ENCODE measurements at places on chromosomes 5 and 9.

DNA sequence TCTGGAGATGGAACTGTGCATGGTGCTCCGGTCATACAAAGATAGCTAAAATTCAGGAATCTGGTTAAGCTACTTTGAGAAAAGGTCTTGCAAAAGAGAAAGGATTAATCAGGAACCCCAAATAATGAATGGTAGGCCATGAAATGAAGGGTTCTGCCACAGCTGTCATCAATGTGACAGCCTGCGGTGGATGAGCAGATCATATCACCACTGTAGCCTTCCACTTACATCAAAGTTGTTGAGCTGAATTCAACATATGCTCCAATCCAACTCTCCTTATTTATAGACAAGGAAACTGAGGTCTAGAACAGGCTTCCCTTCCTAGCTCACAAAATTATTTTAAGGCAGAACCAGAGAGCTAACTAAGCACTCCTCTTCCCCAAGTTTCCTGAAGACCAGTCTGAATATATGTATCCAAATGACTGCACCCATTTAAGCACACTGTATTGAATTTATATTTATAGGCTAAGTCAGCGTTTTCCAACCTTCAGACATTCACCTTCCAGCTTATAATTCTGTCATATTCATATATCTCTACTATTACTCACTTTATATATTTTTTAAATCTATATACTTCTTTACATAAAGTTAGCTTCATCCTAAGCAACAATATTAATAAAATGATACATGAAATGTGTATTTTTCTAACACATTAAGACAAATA lies 13.9 kb upstream of the PTGER4 start:
- DNase-seq: no peak

DNA sequence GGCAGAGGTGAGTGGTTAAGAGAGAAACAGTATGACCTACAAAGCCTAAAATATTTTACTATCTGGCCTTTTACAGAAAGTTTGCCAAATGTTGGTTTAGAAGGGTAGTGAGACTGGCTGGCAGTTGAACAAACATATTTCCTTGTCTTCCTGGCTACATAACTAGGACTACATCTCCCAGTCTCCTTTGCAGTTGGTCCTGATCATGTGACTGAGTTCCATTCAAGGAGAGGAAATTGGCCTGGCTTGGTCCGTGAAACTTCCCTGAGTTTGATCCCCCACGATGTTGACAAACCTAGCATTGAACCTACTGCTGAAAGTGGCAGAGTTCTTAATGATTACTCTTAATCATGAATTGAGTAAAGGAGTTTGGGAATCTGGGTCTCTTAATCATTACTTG lies 280.8 kb downstream of the SLIT3 start:
- no peak for DNase-seq

DNA sequence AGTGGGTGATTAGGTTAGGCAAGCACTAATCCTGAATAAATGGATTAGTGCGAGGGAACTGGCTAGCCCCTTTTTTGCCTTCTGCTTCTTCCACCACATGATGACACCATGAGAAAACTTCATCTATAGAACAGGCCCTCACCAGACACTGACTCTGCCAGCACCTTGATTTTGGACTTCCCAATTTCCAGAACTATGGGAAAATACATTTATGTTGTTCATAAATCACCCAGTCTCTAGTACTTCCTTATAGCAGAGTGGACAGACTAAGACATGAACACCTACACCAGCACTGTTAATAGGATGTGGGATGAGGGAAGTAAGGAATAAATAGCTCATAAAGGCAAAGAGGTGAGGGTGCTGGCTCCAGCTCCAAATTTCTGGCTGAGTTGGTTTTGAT lies 1.4 kb downstream of the ZNF622 start:
- DNase-seq: no peak

GRCh38 chr5:137462265-137462590 lies 36.9 kb downstream of the SPOCK1 start:
- DNase-seq: no peak

DNA sequence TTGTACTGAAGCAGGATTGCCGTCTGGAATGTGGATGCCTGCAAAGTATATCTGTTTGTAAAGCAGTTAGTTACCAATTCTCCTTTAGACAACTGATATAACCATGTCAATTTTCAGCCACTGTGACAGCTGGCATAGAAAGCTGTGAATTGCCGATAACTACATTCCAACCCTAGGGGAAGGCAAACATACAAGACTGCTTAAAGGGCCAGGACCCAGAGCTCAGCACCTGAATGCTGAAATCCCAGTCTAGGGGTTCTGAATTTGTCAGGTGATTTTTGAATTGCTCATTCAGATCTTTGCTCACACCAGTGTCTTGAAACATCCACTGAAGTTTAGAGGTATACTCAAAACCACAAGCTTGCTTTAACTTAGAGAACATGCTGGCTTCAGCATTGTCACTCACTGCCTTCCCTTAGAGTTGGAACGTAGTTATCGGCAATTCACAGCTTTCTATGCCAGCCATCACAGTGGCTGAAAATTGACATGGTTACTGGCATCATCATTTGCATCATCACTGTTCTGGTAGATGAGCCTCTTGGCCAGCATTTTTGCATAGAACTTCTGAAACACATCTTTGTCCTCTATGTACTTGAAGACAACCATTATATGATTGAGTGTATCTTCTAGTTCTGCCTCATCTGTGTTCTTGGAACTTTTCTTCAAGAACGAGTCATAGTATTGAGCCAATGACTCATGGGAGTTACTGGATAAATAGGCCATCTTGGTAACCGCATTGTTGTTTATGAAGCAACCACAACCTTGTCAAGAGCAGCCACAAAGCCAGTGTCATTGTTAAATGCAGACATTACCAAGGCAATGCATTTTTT lies 82.1 kb downstream of the CCDC192 start:
- DNase-seq: no peak

DNA sequence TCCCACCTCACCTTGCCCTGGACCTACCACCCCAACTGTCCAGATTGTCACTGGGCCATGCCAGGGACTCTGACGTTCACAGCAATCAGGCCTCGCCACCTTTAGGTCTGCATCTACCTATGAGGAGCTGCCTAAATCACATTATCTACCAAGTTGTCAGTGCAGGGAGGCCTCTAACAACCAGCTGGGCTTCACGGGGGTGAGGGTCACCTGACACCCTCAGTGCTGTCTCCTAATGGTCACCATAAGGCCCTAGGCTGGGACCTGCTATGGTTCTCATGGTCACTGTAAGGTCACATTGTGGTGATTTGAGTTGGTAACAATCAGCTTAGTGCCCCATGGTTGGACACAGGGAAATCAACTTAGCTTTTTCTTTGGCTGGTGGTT lies 119.2 kb upstream of the CXCL14 start:
- no peak for DNase-seq

- no peak for DNase-seq
Measured at GRCh38 chr9:131899296-131900228, 159.7 kb upstream of the RAPGEF1 start.

DNA sequence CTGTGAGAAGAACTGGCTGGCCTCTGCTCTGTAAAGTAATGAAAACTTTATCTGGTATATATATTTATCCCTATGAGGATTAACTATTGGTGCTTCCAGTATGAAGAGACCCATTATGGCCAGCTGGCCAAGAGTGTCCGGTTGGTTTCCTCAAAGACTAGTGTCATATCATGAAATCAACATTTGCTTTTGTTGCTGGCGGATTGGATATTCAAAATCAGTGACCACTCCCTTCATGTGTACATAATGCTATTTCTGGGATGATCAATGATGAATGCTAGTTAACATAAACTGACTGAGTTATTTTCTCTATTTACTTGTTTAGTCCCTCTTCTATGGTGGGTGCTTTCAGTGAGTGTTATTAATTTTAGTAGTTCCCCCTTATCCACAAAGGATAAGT lies 60.8 kb upstream of the NUDT12 start:
- no peak for DNase-seq

GRCh38 chr5:132411304-132412013 lies 41.9 kb downstream of the SLC22A5 start:
- no peak for DNase-seq

DNA sequence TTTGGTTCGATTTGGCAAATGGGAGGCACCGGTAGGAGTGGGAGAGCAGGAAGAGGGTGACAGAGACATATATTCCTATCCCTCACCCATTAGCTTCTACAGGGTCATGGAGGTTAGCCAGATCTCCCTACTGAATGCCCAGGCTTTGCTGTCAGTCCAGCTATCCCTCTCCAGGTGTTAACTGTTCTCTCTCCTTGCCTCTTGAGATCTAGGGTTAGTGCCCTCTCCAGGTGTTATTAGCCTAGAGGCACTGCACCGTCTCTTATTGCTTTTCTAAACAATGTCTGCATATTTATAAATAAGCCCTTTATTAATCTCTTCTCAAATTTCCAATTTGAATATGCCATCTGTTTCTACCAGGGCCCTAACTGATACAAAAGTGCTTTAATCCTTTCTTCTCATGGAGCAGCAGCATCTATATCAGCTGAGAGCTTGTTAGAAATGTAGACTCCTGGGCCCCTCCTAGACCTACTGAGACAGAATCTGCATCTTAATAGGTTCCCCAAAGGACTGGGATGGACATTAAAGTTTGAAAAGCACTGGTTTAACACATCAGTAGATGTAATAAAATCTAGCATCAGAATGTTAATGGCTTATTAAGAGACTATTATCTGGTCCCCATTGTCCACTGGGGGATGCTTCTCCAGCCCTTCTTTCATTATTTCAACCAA lies 322.5 kb upstream of the SLC24A2 start:
- no peak for DNase-seq

- no peak for DNase-seq
Measured at GRCh38 chr5:53257806-53258373, 148.3 kb upstream of the MOCS2 start.

DNA sequence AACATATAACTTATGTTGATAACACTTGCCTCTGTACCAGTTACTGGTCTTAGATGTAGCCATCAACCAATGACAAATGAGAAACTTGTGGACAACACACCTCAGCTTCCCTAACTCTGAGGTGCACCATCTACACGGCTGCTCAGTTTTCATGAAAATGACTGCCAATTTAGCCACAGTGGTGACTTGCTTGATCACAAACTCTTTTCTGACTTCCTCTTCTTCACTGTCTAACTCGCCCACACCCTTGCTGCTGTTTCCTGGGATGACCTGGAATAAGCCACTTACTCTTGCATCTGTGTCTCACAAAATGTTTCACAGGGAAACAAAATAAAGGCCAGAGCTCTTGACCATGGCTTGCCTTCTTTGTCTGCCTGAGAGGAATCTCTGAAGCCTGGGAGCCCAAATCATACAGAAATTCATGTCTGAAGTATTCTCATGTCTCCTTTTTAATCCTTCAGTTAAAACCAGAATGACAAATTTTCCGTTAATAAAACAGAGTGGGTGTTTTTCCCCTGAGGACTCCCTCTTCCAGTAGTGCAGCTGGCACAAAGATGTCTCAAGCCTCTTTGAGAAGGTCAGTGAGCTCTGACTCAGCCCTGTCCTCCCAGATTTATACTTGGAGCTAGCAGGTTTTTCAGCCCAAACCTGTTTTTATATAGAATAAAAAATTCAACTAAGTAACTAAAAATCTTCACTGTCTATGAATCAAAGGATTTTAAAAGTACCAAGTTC lies 126.5 kb upstream of the PAM start:
- DNase-seq: no peak

GRCh38 chr5:79020861-79021561 lies 35.9 kb upstream of the ARSB start:
- peak; percentile 2 for DNase-seq

- no peak for DNase-seq
Measured at GRCh38 chr5:88489364-88489763, 220.7 kb upstream of the TMEM161B start.

- DNase-seq: no peak
Measured at GRCh38 chr9:121185774-121186403, 15.8 kb downstream of the RAB14 start.

- DNase-seq: no peak
Measured at GRCh38 chr5:104186100-104186499, 623.5 kb upstream of the NUDT12 start.

DNA sequence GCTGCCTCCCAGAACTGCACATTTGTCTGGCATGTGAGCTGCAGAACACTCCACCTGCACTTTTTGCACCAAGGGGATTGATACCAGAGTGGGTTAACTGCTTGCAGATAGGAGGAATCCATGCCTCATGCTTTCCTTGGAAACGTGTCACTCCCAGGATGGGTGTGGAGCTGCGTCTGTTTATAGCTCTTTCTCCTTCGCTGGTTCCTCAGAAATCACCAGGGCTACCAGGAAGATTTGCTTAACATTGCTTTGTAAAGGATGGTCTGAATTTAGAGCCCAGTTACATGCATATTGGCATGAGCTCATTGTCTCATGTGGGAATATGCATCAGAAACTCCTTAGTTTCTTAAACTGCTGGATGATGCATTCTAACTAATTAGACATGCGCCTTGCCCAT lies 234.6 kb downstream of the GADD45G start:
- DNase-seq: no peak

- DNase-seq: no peak
Measured at GRCh38 chr5:157710882-157711281, 20.3 kb upstream of the THG1L start.

DNA sequence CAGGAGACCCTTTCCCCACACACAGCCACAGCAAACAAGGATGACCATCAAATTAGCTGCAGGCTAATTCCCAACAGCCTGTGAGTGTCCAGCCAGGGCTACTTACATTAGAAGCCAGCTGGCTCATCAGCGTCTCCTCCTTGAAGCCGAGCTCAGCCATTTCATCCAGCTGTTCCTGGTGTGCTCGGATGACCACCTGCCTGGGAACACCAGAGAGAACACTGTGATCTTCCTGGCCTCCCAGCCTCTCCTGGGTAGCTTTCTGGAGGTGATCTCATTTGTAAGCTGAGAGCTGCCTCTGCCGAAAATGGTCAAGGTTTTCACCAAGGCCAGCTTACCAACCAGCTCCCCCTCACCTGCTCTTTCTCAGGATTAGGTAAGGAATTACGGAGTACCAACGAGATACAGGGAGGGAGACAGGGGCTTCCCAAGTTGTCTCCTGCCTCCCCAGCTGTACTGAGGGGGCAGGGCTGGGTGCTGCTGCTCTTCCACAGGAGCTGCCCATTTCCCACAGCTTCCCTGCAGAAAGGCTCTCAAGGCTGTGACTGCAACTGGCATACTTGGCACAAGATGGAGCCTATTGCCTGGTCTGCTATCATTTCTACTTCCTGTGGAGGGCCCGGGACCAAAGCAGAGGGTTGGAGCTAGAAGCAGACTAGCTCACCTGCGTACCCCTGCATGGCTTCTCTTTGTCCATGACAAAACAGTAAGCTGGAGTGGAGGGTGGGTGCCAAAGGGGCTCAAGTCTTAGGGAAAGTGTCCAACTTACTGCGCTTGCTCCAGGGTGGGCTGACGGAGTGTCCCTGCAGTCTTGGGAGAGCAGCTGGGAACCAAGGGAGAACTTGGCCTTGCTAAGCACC lies 73.9 kb downstream of the KIF24 start:
- DNase-seq: no peak

- DNase-seq: no peak
Measured at GRCh38 chr5:112239996-112240395, 179.1 kb downstream of the EPB41L4A start.

DNA sequence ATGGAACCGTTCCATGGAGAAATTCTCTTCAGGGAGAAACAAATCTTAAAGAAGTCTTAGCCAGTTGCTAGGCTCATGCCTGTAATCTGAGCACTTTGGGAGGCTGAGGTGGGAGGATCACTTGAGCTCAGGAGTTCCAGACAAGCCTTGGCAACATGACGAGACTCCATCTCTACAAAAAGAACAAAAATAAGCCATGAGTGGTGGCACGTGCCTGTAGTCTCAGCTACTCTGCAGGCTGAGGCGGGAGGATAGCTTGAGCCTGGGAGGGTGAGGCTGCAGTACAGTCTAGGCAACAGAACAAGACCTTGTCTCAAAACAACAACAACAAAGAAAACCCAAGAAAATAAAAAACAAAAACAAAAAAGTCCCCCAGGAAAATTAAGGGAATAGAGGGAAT lies 8.2 kb downstream of the HSPB3 start:
- DNase-seq: no peak

All from activated T-cell treated with anti-CD3 and anti-CD28 coated beads for 4 hours (primary cell).